ENCODE measurements at places on chromosomes 7 and 10. TPM values are rescaled to one million over a fixed set of nuclear protein-coding genes. Genes with fewer than 3 reads are reported as not detected.

NAT16 gene
- total RNA-seq: not detected

FAM171A1 gene
- 8.3 TPM for total RNA-seq

PLPP4 gene
- total RNA-seq: 2.0 TPM

FOXL3 gene
- not detected for total RNA-seq

AP3M1 gene
- 24.6 TPM for total RNA-seq

SPDYE9 gene
- total RNA-seq: not detected

AZGP1 gene
- total RNA-seq: 0.39 TPM

PTF1A gene
- not detected for total RNA-seq

NDUFB8 gene
- total RNA-seq: 267 TPM

FRMPD2 gene
- total RNA-seq: under 0.01 TPM

TMEM270 gene
- not detected for total RNA-seq

FEZF1 gene
- not detected for total RNA-seq

SCART1 gene
- 0.30 TPM for total RNA-seq

ZCWPW1 gene
- total RNA-seq: 0.86 TPM

UTF1 gene
- not detected for total RNA-seq

CCDC172 gene
- not detected for total RNA-seq

TRPV5 gene
- not detected for total RNA-seq

MEIG1 gene
- total RNA-seq: not detected

All from hair follicular keratinocyte (primary cell).